ENCODE measurements at places on chromosomes 11 and 22.

DNA sequence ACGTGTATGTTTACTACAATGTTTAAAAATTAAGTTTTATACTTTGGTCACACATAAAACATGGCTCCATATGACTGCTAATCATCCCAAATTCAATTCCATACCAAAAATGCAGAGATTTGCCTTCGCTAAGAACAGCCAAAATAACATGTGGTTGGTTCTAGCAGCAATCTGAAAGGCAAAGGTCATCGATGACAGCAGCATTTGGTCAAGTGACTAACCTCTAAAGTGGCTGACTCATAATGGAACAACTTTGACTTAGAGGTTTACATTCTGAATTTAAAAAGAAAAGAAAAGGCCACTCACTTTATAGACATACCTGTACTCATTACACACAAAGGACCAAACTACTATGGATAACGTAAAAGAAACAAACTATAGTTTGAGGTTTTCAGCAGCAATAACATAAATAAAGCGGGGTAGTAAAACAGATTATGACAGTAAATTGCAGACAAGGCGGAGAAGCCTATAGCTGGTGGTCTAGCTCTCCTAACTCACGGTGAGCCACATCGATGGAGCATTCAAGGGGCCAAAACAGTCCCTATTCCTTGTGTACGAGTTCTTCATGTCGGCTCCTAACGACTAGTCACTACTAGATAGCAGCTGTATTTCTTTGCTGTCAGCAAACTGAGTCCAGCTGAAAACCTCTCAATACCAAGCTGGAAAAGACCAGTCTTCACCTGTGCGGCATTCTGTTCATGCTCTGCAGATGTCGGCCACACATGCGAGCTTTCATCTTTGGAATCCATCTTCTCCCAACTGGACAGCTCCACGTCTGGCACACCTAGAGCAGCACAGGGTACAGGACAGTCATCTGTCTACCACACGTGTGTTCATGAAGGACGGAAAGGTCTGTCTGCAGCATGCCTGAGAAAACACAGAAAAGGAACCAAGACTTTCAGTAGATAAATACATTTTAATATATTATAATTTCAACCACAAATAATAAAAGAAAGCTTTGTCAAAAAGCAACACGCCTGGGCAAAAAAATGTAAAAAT, 42.1 kb downstream of the PRDM10 start:
- peak; percentile 75 for DNase-seq

GRCh38 chr11:44443836-44444769, 121.4 kb upstream of the CD82 start:
- DNase-seq: no peak

DNA sequence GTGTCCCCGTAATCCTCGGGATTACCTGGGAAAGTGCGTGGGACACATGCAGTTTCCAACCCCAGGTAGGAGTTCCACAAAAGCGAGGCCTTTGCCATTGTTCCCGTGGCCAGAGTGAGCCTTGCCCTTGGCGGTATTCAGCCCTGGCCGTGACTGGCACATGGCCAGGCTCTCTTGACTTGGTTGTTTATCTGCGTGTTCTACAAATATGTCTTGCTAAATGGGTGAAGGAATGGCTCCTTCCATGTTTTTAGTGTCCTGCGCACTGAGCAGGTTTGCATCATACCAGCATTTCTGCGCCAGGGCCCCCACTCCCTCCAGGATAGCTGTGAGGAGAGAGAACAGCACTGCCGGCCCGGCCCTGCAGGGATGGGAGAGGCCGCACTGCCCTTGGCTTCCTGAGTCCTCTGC, 20.0 kb downstream of the POLR3H start:
- no peak for DNase-seq

DNA sequence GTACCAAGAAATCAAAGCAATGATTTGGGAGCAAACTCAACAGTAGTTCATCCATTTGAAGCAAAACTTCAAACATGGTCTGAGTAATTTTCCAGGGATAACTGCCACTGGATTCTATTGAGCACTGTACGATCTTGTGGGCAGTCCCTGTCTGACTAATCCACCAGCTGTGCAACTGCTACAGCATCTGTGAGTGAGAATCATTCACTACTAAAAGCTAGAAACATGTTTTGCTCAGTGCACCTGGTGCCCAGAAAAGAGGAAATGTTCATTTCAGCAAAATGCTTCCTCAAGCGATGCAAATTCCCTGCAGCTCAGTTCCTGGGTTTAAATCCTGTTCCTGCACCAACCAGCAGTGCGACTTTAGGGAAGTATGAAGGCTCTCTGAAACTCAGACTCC, 1077.9 kb downstream of the DLG2 start:
- no peak for DNase-seq

DNA sequence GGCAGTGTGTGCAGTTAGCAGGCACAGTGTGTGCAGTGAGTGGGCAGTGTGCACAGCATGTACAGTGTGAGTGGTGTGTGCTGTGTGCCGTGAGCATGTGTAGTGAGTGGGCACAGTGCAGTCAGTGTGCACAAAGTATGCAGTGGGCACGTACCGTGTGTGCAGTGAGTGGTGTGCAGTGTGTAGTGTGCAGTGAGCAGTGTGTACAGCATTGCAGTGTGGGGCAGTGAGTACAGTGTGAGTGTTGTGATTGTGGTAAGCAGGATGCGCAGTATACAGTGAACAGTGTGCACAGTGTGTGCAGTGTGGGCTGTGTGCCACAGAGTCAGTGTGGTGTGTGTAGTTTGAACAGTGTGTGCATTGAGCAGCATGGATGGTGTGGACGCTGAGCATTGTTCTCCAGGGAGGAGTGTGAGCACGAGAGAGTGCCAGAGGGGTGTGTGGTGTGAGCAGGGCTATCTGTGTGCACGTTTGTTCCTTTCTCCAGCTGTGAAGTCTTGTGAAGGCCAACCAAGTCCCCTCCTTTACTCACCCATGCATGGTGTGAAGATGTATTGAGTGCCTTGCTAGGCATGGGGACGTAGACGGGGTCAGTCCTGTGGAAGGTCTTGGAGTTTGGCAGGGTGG, 3.0 kb downstream of the SHANK3 start:
- no peak for DNase-seq

DNA sequence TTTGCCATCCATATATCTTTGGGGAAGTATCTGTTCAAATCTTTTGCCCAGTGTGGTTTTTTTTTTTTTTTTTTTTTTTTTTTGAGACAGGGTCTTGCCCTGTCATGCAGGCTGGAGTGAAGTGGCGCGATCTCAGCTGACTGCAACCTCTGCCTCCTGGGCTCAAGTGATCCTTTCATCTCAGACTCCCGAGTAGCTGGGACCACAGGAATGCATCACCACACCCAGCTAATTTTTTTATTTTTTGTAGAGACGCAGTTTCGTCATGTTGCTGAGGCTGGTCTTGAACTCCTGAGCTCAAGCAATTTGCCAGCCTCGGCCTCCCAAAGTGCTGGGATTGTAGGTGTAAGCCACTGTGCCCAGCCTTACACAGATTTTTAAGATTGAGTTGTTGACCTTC, 4.8 kb upstream of the FAM118A start:
- DNase-seq: no peak

DNA sequence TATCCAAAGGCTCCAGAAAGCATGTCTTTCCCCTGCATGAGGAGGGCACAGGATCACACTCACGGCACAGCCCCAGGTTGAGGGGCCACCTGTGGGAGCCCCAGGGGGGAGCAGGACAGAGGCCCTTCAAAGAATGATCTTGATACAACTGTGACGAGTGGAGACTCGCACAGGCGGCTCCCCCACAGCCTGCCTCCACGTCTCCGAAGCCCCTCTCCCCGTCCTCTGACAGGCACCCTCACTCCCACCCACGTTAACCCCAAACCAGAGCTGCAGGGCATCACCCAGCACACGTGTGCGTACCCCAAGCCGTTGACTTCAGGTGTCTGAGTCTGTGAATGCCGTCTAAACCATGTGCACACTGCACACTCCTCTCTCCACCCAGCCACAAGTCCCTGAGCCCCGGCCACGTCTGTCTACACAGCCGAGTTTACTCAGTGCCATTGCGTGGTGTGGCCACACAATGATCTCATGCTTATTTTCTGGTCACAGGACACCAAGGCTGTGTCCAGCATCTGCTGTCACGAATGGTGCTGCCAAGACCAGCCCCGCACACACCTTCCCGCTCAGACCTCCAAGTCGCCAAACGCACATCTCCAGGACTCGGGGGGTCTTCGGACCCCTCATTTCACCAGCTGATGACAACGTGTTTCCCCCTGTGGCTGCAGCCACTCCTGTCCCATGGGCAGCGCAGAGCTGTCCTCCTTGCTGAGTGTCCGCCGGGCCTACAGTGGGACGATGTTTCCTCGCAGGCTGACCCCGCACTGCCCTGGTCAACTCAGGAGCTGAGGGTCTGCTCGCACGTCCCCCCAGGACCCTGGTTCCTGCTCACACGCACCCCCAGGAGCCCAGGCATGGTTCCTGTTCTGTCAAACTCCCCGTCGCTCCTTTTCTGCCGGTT, 251.2 kb downstream of the BRD1 start:
- no peak for DNase-seq

- no peak for DNase-seq
These were observed 20.6 kb downstream of the PHF21A start for GRCh38 chr11:46100670-46101069.

DNA sequence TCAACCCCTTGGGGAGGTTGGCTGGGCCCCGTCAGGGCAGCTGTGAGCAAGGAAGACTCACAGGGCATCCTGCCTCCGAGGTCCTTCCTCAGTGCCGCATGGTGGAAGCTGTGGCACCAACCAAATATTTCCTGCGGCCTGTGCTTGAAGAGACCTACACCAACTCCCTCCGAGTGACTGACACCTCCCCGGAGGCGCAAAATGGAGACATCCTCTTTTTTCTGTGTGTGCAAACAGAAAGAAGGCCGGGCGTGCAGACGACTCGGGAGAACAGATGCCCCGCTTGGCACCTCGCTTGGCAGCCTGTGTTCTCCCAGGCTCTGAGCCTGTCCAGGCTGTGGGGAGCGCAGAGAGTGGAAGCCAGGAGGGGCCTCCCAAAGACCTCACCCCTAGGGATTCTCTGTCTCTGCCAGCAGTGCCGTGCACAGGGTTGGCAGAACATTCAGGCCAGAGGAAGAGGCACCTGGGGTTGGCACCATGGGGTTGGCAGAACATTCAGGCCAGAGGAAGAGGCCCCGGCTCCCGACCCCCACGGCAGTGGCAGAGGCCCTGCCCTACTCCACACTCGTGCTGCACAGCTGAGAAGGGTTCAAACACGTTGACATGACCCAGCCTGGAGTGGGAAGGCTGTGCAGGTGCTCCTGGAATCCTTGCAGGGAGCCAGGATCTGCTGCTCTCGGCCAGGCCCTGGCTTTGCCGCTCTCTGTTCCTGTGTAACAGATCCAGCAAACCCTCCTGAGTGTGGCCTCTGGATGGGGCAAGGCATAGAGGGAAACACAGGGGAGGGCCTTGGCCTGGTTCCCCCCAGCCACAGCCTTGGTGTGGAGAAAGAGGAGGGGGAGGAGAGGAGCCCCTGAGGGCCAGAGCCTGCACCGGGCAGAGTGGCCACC, 805.5 kb downstream of the BRD1 start:
- DNase-seq: no peak

GRCh38 chr11:133889893-133890292, 44.6 kb upstream of the SPATA19 start:
- DNase-seq: no peak

- peak; percentile 43 for DNase-seq
These were observed 81.6 kb downstream of the ZC3H12C start for GRCh38 chr11:110174645-110175310.

- DNase-seq: no peak
These were observed 45.1 kb upstream of the PAX6 start for GRCh38 chr11:31856248-31856647.

- DNase-seq: no peak
These were observed 9.7 kb downstream of the PDGFD start for GRCh38 chr11:104154296-104154695.

DNA sequence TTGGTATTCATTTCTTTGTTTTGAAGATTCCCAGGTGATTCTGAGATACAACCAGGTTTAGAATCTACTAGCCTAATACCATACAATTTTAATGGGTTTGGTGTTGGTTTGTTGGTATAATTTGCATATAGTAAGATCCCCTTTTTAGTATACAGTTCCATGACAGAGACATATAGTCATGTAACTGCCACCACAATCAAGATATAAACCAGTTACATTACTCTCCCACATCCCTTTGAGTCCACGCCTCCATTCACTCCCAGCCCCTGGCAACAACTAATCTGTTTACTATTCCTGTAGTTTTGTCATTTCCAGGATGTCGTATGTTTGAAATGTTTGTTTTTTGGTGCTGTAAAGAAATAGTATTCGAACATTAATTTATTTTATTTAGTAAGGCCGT, 4.3 kb downstream of the ASRGL1 start:
- no peak for DNase-seq

Measured in retinal pigment epithelial cell (primary cell).